Activated naive CD4-positive, alpha-beta T cell (primary cell): ENCODE measurements at places on chromosomes 16 and 17.

DNA sequence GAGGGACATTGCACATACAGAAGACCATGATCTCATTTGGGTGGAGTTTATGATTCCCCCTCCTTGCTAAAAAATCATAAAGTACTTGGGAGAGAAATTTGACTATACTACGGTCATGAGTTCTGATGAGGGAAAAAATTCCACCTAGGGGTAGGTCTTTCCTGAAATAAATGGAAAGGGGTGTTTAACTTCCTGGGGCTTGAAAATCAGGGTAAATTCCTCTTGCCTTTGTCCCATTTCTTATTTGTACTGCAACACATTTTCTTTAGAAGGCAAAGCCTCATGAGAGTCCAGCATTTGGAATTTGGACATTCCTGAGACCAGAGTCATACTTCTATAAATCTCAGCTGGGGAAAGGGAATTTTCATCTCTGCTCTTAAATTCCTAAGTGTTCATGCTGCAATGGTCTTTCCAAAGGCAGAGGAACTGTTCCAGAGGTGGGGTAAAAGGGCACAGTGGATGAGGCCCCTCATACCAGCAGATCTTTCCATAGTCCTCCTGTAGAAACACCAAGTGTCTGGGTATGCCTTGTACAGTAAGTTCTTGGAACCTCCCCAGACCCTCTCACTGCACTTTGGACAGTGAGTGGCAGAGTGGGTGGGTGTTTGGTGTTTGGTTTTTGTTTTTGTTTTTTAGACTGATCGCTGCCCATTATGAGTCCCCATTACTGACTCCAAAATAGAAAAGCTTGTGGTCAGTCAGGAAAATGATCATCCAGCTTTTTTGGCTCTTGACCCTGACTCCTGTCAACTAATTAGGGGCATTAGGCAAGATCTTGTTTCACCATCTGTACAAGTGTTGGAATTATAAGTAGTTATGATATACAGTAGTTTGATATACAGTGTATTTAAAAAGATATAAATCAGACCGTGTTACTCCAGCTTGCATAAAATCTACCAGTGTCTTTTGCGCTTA is 6.0 kb downstream of the LYRM1 start:
- no peak for DNase-seq

DNA sequence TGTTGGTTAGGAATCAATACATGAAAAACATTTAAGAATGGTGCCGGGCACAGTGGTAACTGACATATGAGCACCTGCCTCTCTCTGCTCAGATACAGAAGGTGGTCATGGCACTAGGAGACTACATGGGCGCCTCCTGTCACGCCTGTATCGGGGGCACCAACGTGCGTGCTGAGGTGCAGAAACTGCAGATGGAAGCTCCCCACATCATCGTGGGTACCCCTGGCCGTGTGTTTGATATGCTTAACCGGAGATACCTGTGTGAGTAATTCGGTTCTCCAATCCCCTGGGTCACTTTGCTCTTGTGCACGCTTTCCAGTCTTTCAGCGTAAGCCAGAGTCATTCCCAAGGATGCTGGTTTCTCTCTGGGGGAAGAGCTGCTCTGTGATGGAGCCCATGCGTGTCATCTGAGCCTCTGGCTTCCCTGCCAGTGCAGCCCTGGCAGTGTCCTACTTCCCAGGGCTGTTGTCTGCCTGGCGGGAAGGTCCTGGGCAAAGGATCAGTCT is 3.0 kb upstream of the CD68 start:
- DNase-seq, result no peak

- no peak for DNase-seq
These were observed 86.9 kb upstream of the HLF start for GRCh38 chr17:55177855-55178217.

GRCh38 chr16:78596996-78597422 is 497.6 kb downstream of the WWOX start:
- no peak for DNase-seq

DNA sequence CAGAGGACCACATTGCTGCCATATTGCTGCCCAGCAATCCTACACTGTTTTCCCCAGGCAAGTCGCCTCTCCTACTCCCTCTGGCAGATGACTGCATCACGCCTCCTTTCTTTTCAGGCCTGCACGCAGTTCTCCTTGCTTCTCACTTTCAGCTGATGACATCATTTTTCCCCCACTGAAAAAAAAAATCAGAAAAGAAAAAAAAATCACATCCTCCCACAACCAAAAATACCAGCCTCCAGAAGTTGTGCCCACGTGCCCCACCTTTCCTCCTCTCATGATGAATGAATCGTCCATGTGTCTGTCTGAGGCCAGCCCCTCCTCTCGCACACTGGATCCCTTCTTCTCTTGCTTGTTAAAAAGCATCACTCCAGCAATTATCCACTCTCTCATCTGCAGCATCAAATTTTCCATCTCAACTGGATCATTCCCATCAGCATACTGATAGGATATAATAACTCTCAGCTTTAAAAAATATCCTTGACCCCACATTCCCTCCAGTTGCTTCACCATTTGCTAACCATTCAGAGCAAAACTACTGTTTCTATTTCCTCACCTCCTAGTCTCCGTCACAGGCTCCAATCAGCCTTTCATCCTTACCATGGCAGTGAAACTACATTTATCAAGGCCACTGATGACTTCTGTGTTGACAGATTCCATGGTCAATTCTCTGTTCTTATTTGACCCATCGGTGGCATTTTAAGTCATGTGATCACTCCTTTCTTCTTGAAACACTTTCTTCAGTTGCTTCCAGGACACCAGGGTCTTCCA is 30.1 kb upstream of the DYNLL2 start:
- DNase-seq, result no peak

DNA sequence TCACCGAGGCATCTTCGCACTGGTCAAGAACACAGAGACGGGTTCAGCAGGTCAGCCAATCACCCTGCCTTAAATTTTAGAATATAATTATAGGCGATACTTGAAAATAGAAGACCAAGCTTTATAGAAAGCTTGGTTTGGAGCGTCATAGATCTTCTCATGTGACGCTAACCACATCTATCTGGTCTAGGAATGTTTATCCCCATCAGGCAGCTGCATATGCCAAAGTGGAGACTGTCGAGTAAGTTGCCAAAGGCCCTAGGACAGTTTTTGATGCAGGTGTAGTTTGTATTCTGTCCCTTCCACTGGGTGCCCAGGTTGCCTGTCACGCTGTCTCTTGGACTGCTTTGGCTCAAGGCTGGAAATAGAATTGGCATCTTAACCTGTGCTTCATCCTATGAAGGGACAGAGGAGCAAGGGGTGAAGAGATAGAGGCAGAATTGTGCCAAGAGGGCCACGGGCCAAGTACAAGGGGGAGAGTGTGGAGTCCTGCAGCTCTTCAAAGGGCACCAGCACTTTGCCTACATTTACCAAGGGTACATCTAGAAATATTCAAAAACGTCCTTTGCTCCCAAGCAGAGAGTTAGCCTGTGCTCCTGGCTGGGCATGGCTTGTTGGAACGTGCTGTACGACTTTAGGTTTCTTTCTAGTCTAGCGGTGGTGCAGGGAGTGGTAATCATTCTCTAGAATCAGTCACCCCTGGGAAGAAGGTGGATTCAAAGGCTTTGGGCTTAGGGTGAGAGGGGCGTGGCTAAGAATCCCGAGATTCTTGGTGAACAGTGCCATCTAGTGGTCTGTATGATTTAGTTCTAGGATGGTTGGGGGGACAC is 5.3 kb upstream of the WIPI1 start:
- no peak for DNase-seq

DNA sequence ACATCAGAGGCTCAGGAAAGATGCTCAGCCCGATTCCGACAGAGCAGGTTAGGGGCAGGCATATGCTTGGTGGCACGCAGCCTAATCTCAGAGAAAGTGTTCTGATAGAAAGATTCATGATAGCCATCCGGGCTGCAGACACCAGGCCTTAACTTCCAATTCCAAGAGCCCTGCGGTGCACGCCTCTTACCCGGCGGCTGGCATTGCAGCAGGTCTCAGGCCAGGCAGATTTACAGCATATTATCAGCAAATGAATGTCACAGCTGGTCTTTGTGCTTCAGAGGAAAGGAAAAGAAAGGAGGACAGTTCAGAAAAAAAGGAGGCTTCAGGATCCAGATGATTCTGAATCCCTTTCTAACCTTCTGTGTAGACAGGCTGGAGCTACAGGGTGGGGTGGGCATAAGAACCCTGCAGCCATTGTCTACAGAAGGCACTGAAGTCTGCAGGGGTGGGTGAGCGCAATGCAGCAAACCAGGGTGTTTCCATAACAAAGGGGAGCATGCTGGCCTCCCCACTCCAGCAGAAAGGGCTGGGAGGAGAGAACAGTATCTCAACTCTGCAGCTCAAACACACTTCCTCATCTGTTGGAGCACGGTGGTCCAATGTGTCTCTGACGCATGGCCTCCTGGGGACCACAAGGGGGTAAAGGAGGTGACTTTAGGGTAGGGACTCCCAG is 277.4 kb upstream of the XYLT1 start:
- no peak for DNase-seq

DNA sequence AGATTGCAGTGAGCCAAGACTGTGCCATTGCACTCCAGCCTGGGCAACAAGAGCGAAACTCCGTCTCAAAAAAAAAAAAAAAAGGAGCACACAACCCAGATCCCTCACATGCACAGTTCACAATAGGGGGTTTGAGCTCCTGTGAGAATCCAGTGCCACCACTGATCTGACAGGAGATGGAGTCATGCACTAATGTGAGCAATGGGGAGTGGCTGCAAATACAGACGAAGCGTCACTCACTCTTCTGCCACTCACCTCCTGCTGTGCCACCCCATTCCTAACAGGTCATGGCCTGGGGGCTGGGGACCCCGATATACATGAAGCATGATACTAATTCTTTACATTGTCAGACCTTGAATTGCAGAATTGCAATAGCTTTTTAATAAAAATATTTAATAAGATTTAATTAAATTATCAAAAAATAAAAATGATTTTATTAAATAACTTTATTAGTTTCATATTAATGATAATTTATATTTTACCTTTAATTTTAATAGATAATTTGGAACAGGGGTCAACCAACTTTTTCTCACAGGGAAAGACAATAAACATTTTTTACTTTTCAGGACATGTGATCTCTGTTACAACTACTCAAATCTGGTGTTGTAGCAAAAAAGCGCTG is 171.4 kb downstream of the COPRS start:
- DNase-seq, result no peak

DNA sequence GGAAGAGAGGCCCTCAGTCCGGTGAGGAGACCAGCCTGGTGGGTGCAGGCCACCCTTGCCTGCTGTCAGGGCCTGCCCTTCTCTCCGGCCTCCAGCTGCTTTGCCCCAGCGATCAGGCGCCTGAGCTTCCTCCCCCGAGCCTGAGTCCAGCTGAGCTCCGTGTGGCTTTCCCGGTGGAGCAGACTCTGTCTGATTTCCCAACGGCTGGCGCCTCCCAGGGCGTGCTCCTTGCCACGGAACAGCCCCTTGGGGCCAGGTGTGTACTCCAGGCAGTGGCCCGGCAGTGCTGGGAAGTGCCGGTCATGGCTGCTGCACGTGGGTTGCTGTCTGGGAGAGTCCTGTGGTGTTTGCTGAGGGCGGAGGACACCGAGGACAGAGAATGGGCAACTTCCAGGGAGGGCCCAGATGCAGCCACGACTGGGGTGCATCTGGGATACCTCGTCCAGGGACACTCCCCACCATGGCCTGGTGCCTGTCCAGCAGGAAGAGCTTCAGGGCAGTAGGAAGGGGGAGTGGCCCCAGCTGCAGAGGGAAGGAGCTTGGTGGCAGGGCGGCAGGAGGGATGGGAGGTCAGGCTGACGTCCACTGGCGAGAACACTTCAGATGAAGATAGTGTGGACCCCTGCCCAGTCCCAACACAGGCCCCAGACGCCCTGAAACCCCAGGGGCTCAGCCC is 22.5 kb downstream of the METRNL start:
- DNase-seq, result no peak

DNA sequence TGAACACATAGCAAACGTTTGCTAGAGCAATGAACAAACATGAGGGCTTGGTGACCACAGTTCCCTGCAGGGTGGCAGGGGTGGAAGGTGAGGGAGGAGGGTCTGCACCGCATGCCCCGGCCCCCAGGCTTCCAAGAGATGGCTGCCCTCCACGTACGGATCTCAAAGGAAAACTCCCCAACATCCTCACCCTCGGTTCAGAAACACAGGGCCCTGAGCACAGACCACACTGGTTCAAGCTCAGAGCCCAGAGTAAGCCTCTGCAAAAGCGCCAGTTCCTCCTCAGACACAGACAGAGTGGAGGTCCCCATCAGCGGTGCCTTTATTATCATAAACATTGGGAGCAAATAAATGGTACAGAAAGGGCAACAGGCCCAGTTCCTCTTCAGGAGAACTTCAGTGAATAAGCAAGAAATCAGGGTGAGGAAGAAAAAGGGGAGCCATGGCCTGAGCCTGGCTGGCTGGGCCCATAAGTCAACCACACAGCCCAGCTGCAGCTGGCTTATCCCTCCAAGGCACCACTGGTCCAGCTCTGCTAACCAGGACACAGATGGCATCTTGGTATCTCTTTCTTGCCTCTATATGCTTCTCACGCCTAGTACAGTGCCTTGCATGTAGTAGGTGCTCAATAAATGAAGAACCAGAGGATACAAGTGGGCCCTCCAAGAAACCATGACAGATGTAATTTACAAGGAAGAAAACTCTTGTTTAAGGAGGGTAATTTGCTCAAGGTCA is 11.0 kb downstream of the MPO start:
- no peak for DNase-seq

DNA sequence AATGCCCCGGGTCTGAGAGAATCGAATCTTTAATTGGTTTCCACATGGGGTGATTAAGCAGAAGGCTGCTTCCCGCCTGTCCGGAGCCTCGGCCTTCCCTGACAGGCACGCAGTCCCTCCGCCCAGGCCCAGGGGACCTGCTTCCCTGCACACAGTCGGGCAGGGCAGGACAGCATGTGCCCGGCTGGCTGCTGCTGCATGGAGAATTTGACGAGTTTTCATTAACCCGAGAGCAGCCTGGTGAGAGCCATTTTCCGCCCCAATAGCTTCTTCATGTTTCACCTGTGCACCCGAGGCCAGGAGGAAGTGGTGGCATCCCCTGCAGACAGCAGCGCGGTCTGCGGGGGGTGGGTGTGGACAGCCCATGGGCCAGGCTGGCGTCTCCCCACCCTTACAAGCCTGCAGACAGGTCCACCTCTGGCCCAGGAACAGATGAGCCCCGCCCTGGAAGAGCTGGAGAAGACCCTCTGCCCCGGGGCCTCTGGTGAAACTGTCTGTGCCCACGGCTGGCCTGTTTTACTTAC is 67.0 kb downstream of the KLHDC4 start:
- DNase-seq, result no peak

DNA sequence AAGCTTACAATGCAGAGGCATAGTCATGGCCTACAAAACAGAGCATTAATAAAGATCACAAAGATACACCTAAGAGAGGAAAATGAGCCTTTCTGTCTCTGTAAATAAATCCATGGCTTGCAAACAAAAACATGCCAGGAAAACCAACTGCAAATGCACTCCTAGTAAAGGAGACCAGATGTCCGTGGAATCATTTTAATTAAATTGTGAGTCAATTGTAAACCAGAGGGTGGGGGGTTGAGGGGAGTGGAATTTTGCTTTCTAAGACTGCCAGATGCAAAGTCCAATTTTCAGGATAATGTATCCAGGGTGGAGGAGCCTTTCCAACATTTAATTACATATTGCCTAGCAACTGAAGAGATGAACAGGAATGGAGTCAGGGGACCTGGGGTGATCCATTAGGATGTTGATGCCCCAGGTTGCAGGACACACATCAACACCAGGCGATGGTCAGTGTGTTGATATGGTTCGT is 390.3 kb upstream of the CCL2 start:
- no peak for DNase-seq

GRCh38 chr17:7883781-7884386 is 4.7 kb upstream of the CHD3 start:
- no peak for DNase-seq

GRCh38 chr17:8192070-8192815 is 2.3 kb upstream of the BORCS6 start:
- DNase-seq, result no peak

- DNase-seq, result no peak
These were observed 20.3 kb downstream of the SGF29 start for GRCh38 chr16:28573738-28574718.

- no peak for DNase-seq
These were observed 218.5 kb upstream of the CIBAR2 start for GRCh38 chr16:85330694-85331188.
